ENCODE measurements at places on chromosomes 5 and 9.

DNA sequence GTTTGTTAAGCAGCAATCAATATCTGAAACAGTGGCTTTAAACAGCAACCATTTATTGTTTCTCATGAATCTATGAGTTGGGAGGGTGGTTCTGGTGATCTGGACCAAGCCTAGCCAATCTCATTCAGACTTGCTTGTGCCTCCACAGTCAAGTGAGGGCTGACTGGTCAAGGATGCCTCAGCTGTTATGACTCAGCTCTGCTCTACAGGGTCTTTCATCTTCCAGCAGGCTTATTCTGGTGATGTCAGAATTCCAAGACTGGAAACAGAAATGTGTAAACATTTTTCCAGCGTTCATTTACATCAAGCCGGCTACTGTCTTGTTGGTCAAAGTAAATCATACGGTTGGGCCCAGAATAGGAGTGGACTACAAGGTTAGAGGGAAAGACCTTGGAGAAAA, 2.5 kb upstream of the PIP5K1B start:
- DNase-seq = no peak

- DNase-seq = no peak
These were observed 1711.3 kb upstream of the ACO1 start for GRCh38 chr9:30673132-30673531.

GRCh38 chr5:43309637-43310036, 3.6 kb downstream of the HMGCS1 start:
- DNase-seq = no peak

DNA sequence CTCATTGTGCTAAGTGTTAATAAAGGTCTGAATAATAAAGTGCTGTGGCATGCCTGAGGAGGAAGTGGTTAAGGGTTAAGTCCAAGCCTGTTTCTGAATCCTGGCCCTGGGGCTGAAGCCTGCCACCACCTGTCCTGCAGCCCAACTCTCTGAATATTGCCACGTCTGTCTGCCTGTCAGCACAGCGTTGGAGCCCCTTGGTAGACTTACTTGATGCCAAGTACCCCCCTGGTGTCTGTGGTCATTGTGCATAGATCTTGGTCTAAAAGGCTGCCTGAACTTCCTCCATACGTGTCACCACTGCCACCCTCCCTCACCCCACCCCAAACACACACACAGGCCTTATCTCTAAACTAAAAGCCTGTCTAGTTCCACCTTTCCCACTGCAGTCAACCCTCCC, 35.4 kb upstream of the SLC2A8 start:
- DNase-seq = no peak

GRCh38 chr9:22469928-22470544, 23.4 kb downstream of the DMRTA1 start:
- DNase-seq = no peak

DNA sequence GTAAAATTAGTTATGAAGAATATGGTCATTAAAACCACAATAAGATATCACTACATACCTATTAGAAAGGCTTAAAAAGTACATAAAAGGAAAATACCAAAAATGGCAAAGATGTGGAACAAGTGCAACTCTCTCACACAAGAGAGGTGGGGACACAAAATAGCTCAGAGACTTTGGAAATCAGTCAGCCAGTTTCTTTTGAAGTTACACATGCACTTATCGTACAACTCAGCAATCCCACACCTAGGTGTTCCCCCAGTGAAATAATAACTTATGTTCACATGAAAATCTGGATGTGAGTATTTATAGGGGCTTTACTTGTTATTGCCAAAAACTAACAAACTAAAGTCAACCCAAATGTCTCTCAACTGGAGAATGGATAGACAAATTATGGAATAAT, 9.8 kb upstream of the RICTOR start:
- DNase-seq = no peak

- DNase-seq = no peak
These were observed 20.6 kb upstream of the CMBL start for GRCh38 chr5:10328323-10328722.

DNA sequence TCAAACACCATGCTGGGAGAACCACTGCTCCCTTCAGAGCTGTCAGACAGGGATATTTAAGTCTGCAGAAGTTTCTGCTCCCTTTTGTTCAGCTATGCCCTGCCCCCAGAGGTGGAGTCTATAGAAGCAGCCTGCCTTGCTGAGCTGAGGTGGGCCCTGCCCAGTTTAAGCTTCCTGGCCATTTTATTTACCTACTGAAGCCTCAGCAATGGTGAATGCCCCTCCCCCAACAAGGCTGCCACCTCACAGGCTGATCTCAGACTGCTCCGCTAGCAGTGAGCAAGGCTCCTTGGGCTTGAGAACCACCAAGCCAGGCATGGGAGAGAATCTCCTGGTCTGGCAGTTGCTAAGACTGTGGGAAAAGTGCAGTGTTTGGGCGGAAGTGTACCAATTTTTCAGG, 205.5 kb upstream of the PTGER4 start:
- DNase-seq = no peak

GRCh38 chr5:31638748-31639418, at the start of gene PDZD2:
Gene PDZD2, plus strand, starts transcription at chr5:31639131.
- peak; percentile 9 for DNase-seq

DNA sequence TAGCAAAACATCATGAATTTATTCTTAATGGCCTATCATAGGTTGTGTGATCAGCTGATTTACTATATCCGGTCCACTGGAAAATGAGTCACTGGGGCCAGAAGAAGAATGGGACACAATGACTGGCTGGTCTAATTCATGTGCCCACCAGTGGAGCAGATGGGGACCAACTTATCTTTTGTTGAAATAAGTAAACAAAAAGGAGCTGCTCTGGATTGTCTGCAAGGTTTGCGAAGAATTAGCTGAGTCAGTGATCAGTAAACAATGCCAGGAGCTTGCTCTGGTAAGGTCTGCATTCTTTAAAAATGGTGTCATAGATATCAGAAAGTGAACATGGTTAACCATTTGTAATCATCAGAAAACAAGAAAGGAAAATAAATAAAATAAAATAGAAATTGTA, 128.0 kb downstream of the RASEF start:
- peak; percentile 12 for DNase-seq

GRCh38 chr5:156543348-156544145, 216.6 kb downstream of the SGCD start:
- no peak for DNase-seq

- no peak for DNase-seq
These were observed 62.1 kb upstream of the CPEB4 start for GRCh38 chr5:173826086-173826427.

DNA sequence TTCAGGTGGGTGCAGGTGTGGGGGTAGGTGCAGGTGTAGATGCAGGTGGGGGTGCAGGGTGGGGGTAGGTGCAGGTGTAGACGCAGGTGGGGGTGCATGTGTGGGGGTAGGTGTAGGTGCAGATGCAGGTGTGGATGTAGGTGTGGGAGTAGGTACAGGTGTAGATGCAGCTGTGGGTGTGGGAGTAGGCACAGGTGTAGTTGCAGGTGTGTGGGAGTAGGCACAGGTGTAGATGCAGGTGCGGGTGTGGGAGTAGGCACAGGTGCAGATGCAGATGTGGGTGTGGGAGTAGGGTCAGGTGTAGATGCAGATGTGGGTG, 94.6 kb downstream of the PHF2 start:
- DNase-seq = no peak
